Endodermal cell (in vitro differentiated cells): ENCODE measurements at places on chromosomes 2 and 18.

GRCh38 chr2:96523659-96524481 lies 12.7 kb upstream of the ARID5A start:
- no peak overlapping the region for H3K27ac ChIP-seq
- H3K36me3 ChIP-seq = no peaks in the 10 kb centered on the region
- no peaks in the 10 kb centered on the region for H3K4me1 ChIP-seq
- no peak overlapping the region for H3K4me3 ChIP-seq

GRCh38 chr2:109162999-109163398 lies 34.0 kb downstream of the SH3RF3 start:
- H3K36me3 ChIP-seq = no peaks in the 10 kb centered on the region
- H3K27ac ChIP-seq = no peak overlapping the region
- DNase-seq = no peak
- no peak overlapping the region for H3K4me3 ChIP-seq

GRCh38 chr2:128625963-128626759 lies 307.5 kb upstream of the HS6ST1 start:
- no peaks in the 10 kb centered on the region for H3K36me3 ChIP-seq
- DNase-seq = no peak
- no peak overlapping the region for H3K27ac ChIP-seq
- no peaks in the 10 kb centered on the region for H3K27me3 ChIP-seq
- no peak overlapping the region for H3K4me3 ChIP-seq

GRCh38 chr2:236879416-236879963 lies 206.2 kb upstream of the COPS8 start:
- H3K27me3 ChIP-seq = no peaks in the 10 kb centered on the region
- no peak overlapping the region for H3K27ac ChIP-seq
- H3K4me3 ChIP-seq = no peak overlapping the region

DNA sequence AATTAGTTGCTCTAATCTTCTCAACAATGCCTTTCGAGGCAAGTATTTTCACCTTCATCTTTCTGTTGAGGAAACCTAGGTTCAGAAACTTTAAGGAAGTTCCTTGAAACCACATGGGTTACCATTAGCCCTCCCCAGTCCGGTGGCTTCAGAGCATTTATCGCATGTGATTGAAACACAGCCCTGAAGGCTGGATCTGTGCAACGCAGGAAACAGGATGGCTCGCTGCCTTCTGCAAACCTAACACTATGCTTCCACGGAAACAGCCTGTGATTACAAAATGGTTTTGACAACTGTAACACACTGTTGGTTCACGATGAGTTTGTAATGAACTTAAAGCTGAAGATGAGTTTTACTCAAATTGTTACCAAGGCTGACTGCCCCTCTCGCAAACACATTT lies 68.5 kb downstream of the EPB41L3 start:
- DNase-seq = no peak
- no peaks in the 10 kb centered on the region for H3K4me1 ChIP-seq
- no peak overlapping the region for H3K27ac ChIP-seq
- no peak overlapping the region for H3K4me3 ChIP-seq

DNA sequence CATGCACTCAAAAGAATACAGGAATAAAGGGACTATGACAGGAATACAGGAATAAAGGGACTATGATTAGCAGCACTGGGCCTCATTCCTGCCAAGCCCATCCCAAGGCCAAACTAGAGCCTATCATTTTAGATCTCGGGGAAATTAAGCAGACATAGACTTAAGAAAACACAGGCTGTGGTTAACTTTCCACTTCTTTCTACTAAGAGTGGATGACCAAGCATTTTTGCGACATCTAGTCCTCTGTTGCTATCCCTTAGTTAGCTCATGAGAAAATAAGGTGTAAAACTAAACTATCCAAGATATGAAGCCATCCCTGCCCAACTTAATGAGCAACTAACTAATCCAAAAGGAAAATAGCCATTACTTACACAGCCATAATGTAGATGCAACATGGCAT lies 5.9 kb downstream of the LYPD1 start:
- no peaks in the 10 kb centered on the region for H3K4me1 ChIP-seq
- no peak overlapping the region for H3K4me3 ChIP-seq
- peaks cover 27% of the 10 kb centered on the region for H3K27me3 ChIP-seq
- H3K36me3 ChIP-seq = peaks cover 23% of the 10 kb centered on the region

DNA sequence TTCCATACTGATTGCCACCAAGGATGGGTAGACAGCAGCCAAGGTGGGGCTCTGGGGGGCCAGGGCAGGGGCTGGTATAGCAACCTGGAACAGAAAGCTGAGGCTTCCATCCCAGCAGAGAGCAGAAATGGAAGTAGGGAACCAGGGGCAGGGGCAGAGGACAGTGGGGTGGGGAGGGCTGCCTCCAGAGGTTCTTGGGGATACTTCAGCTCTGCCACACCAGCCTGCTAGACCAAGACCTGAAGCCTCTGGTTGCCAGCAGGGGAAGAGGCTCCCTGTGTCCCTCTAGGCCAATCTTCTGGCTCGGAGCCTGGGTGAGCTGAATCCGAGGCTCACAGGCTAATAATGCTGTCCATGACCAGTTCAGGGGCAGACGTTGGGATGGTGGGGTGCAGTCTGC lies 329.0 kb downstream of the DYSF start:
- H3K27ac ChIP-seq = no peak overlapping the region
- no peak overlapping the region for H3K4me3 ChIP-seq
- no peaks in the 10 kb centered on the region for H3K4me1 ChIP-seq
- no peaks in the 10 kb centered on the region for H3K36me3 ChIP-seq

- no peaks in the 10 kb centered on the region for H3K36me3 ChIP-seq
- no peak overlapping the region for H3K27ac ChIP-seq
- no peak overlapping the region for H3K4me3 ChIP-seq
- H3K27me3 ChIP-seq = no peaks in the 10 kb centered on the region
- no peaks in the 10 kb centered on the region for H3K4me1 ChIP-seq
Observed at GRCh38 chr18:13558124-13558523, 168.2 kb downstream of the FAM210A start.

GRCh38 chr2:232419245-232420072 lies 12.8 kb downstream of the ALPG start:
- no peak overlapping the region for H3K27ac ChIP-seq
- H3K36me3 ChIP-seq = no peaks in the 10 kb centered on the region
- peaks cover 93% of the 10 kb centered on the region for H3K27me3 ChIP-seq
- DNase-seq = peak; percentile 83
- no peaks in the 10 kb centered on the region for H3K4me1 ChIP-seq

DNA sequence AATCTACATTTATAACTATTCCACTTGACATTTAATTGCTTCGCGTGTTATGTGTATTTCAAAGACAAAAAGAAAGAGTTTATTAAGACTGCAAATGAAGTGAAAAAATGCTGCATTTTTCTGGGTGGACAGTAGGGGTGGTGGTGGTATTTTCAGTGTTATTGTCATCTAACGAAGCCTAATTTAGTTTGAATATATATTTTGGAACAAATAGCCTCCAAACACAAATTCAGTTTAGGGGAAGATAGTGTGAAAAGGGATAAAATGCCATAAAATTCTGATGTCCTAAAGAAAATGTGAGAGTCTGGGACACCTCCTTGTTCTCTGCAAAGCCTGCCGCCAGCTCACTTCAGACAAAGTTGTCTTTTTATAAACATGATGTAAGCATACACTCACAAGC lies 425.1 kb downstream of the NRXN1 start:
- no peak overlapping the region for H3K4me3 ChIP-seq
- DNase-seq = no peak
- no peaks in the 10 kb centered on the region for H3K27me3 ChIP-seq
- no peaks in the 10 kb centered on the region for H3K4me1 ChIP-seq

- no peak overlapping the region for H3K4me3 ChIP-seq
- H3K27ac ChIP-seq = no peak overlapping the region
- H3K4me1 ChIP-seq = no peaks in the 10 kb centered on the region
- H3K36me3 ChIP-seq = no peaks in the 10 kb centered on the region
- H3K27me3 ChIP-seq = no peaks in the 10 kb centered on the region
Observed at GRCh38 chr2:46635442-46635841, 156.1 kb downstream of the TMEM247 start.

DNA sequence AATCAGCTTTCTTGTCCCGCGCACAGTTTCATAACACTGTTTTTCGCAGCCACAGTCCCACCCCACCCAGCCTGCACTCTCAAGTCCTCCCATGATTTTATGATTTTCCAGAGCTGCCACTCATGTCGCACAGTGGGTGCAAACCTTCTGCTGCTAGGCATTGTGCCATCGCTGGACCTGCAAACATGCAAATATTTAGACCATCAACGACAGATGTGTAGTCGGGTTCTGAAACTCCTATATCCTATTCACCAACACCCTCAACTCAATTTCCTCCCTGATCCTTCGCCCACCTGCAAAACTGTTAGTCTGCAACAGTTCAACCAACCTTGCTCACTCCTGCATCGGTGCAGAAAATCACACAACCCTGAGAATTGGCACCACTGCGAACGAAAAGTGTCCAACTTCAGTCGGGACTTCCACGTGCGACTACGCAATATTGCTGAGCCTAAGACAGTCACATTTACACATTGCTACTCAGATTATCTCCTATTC lies 871 bp upstream of the ALS2 start:
- no peaks in the 10 kb centered on the region for H3K27me3 ChIP-seq
- no peak for DNase-seq
- peak overlapping the region; percentile 95 for H3K4me3 ChIP-seq
- H3K36me3 ChIP-seq = no peaks in the 10 kb centered on the region

DNA sequence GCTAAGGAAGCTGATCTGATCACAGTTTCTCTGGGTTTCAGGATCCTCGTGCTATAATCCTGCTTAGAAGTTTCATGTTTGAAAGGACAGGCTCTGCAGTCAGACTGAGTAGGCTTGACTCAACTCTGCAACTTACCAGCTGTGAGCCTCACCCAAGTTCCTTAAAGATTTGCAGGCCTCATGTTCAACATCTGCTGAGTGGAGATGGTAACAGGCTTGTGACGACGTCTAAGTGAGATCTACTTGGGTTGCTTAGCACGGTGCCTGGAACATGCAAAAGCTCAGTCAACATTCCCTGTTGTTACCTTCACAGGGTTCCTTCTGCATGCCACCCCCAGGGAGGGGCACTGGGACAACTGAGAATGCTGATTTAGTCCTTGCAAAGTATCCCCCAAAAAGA lies 164.2 kb downstream of the C1D start:
- no peaks in the 10 kb centered on the region for H3K36me3 ChIP-seq
- DNase-seq = no peak
- peaks cover 7% of the 10 kb centered on the region for H3K27me3 ChIP-seq
- H3K4me3 ChIP-seq = no peak overlapping the region
- H3K27ac ChIP-seq = no peak overlapping the region

DNA sequence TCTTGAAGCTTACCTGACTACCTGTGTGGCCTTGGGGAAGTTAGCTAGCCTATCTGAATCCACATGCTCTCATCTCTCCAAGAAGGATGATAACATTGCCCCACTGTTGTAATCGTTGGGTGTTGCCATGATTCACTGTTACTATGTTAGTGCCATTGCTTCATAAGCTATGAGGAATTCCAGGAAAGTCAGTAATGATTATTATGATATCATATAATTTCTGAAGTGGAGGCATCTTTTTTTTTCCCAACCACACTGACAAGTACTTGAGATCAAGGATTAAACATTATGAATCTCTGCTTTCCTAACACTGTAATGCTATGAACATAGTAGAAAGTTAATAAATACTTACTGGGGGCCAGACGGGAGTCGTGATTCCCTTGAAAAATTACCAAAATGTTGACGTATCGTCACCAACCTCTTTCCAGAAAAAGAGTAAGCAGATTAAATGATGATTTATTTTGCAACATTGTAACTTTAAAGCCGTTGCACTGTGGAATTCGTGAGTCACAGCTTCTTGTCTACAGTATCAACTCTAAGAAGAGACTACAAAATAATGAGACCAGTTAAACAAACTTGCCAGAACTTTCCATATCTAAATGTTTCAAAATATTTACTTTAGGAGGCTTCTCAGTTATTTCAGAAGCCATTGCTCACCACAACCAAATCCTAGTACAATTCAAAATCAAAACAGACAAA lies 459.9 kb downstream of the PIK3C3 start:
- H3K4me1 ChIP-seq = no peaks in the 10 kb centered on the region
- H3K27ac ChIP-seq = no peak overlapping the region
- no peak overlapping the region for H3K4me3 ChIP-seq
- no peaks in the 10 kb centered on the region for H3K36me3 ChIP-seq

GRCh38 chr18:68288408-68288807 lies 426.5 kb downstream of the TMX3 start:
- H3K4me3 ChIP-seq = no peak overlapping the region
- no peak overlapping the region for H3K27ac ChIP-seq
- no peak for DNase-seq
- no peaks in the 10 kb centered on the region for H3K36me3 ChIP-seq

DNA sequence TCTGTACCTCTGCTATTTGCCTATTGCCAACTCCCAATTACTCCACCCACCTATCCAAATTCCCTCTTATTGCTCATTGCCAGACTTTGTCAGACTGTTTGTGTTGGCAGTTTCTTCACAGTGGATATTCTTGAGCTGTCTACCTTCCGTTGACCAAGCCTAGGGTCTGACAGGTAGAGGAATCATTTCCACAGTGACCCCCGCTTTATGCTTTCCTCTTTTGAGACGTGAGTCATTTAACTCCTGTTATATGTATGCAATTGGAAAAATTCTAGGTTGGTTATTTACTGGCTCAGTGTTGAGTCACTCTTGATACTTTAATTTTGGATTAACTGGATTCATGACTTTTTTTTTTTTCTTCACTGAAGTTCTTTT lies 187.7 kb downstream of the IRS1 start:
- no peak overlapping the region for H3K27ac ChIP-seq
- H3K4me1 ChIP-seq = no peaks in the 10 kb centered on the region

- no peaks in the 10 kb centered on the region for H3K36me3 ChIP-seq
- peak; percentile 43 for DNase-seq
- no peaks in the 10 kb centered on the region for H3K4me1 ChIP-seq
- H3K27me3 ChIP-seq = no peaks in the 10 kb centered on the region
- H3K4me3 ChIP-seq = no peak overlapping the region
Observed at GRCh38 chr2:239275044-239275685, 125.7 kb downstream of the HDAC4 start.

DNA sequence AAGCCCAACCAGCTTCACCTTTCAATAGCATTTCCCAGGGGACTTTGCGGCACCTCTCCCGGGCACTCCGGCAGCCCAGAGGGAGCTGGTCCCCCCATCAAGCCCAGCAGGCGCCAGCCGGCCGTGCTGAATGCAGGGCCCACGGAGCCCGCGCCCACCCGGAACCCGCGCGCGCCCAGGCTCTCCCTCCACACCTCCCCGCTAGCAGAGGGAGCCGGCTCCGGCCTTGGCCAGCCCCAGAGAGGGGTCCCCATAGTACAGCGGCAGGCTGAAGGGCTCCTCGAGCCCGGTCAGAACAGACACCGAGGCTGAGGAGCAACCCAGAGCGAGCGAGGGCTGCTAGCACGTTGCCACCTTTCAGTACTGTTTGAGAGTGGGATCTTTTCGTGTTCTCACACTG lies 300.8 kb downstream of the DSEL start:
- no peak overlapping the region for H3K4me3 ChIP-seq
- H3K4me1 ChIP-seq = no peaks in the 10 kb centered on the region
- H3K27ac ChIP-seq = no peak overlapping the region
- DNase-seq = no peak
- no peaks in the 10 kb centered on the region for H3K36me3 ChIP-seq
